ENCODE measurements at places on chromosomes 1 and 21.

DNA sequence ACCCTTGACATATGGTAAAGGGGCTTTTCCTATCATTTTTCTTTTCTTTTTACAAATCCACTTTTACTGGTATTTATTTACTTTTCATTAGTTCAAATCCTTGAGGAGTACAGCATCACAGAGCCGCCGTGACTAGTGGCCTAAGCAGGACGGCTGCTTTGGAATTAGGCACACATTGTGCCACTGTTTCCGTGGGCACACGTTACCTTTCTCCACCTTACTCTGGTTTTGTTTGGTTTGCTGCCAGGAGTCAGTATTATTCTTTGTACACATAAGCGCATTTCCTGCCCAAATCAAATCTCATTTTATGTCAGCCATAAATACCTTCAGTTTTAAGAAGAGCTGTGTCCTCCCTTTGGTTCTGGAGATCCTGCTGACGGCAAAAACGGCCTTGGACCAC lies 31.2 kb downstream of the SCCPDH start:
- DNase-seq, result no peak

GRCh38 chr1:55716610-55717009 lies 501.4 kb upstream of the USP24 start:
- no peak for DNase-seq

- DNase-seq, result no peak
Observed at GRCh38 chr1:221292652-221293051, 413.4 kb downstream of the HLX start.

DNA sequence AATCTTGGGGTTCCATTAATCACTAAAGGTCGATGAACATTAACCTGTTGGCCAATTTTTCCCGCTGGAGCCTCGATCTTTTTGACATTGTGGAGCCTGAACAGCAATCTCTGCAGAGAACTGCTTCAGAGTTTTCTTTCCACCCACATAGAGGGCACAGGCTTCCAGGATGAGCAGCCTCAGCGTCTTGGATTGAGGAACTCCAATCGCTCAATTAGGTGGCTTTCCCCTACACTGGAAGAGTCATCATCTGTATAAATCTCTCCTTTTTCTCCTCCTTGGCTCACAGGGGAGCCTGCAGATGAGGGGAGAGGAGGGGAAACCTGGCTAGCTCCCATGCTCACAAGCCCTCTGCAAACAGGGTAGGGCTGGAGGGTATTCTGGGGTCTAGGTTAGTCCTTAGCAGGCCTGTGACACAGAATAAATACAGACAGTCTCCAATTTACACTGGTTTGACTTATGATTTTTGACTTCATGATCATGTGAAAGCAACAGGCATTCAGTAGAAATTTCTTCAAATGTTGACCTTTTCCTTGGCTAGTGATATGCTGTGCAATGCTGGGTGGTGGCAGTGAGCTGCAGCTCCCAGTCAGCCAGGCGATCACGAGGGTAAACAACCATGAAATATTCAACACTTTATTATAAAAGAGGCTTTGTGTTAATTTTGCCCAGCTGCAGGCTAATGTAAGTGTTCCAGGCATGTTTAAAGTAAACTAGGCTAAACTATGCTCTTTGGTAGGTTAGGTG lies 80.8 kb downstream of the PGBD5 start:
- no peak for DNase-seq

DNA sequence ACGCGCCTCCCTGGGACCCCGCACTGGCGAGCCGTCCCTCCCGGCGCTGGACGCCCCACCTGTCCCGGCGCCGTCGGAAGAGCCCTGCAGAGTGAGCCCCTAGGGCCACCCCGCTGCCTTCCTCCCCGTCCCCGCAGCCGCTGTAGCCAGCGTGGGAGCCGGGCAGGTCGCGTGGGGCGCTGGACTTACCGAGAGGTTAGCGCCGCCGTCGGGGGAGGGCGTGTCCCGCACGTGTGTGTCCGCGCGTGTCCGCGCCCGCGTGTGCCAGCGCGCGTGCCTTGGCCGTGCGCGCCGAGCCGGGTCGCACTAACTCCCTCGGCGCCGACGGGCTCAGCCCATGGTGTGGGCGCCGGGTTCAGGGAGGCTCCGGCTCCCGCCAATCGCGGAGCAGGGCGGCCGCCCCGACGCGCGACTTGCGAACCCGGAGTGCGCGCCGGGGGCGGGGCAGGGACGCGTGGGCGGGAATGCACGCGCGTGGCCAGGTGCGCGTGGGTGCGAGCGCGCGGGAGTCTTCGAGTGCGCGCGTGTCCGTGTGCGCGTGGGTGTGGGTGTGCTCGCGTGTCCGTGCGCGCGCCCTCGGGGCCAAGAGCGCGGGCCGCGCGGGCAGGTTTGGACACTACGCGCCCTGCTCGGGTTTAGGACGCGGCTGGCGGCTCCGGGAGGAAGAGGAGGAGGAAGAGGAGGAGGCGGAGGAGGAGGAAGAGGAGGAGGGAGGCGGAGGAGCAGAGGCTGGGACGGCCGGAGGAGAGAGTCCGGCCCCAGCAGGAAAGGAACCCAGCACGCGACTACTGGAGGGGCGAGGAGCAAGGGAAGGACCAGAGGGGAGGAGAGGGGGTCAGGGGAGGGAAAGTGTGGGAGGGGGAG lies 145.2 kb upstream of the ETS2 start:
- DNase-seq, result peak; percentile 33

DNA sequence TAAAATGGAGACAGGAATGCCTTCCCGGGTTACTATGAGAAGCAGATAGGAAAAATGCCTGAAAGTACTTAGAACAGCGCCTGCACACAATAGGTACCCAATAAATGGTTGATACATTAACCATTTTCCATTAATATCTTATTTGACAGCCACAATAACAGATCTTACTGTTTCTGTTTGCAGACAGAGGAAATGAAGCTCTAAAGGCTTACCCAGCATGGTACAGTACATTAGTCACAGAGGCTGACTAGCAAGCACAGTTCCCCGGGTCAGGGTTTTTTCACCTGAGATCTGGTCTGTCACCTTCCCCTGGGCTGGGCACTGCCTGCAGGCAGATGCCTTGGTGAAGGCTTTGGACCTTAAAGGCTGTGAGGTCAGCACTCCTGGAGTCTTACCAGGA lies 2.9 kb downstream of the TRIM63 start:
- DNase-seq, result no peak

DNA sequence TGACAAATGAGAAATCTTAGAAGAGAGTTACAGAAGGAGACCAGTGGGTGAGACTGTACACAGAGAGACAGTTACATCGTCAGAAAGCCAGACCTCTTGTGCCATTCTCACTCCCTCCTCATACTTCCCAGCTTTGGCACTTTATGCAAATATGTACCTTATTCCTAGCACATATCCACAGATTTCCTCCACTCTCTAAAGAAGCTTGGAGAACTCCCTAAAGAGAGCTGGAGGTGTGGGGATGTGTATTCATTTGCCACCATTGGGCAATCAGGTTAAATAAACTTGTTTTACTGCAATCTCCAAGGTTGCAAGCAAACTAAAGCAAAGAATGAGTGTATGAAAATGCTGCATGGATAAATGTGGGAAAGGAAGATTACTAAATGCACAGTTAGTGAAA lies 380.9 kb upstream of the PRMT6 start:
- no peak for DNase-seq

DNA sequence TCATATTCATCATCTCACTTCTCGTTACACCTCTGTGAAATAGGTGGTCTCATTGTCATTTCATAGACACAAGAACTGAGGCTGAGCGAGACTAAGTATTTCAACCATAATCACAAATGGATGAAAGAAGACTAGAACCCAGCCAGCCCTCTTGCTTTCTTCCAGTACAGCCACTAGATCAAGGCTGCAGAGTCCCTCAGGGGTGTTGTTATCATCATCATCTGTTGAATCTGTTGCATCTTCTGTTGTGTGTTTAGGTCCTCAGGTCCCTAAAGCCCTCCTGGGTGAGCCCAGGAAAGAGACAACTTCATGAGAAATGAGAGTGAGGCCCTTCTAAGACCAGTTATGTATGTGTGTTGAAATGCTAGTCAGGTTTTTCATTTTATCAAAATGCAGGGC lies 86.6 kb upstream of the ZNF326 start:
- DNase-seq, result no peak

DNA sequence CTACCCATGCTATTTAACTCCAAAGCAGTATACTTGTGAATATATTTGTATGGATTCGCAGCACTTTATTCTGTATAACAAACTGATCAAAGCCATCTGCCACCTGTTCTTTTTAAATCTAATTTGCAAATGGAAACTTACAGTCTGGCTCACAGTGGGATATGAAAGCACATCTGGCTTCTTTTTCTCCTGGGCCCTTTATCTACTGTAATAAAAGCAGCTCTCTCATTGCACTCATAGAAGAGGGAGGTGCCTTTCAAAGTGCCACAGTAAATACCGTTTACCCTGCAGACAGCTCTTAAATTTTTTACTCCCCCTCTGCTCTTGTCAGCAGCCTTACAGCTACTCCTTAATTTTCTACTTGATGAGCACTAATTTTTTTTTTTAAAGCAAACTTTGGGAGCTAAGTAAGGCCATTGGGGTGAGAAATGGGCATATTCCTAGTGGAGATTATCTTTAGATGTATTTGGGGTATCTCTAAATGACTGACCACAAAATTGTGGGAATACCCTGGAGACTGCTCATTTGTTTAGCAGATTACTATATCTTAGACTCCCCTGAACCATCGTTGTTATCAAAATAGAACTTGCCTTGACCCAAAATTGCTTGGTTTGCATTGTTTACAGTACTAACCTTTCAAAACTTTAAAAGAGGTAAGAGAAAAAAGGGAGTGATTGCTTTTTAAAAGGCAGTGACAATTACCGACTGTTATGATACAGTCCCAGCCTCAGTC lies 110.1 kb downstream of the VPS13D start:
- DNase-seq, result no peak

- no peak for DNase-seq
Observed at GRCh38 chr21:36902793-36903192, 63.7 kb downstream of the HLCS start.

DNA sequence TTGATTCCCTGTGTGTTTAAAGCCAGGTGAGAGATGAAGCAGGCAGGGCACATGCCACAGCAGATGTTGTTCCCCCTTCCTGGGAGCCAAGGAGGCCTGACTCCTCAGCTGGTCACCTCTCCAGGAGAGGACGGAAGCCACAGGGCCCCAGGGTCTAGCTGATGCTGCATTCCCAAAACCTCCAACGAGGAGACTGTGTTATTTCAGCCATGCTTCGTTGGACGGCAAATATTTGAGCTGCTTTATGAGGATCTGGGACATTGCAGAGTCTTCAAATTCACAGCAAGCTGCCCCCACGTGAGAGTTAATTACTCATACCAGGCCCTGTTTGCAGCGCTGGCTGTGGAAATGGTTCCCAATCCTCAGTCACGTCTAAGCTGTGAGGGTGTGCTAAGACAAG lies 85.3 kb downstream of the CDC7 start:
- DNase-seq, result no peak

- DNase-seq, result no peak
Observed at GRCh38 chr1:202072211-202072765, 50.4 kb upstream of the GPR37L1 start.

GRCh38 chr21:39018730-39019129 lies 164.5 kb downstream of the PSMG1 start:
- no peak for DNase-seq

DNA sequence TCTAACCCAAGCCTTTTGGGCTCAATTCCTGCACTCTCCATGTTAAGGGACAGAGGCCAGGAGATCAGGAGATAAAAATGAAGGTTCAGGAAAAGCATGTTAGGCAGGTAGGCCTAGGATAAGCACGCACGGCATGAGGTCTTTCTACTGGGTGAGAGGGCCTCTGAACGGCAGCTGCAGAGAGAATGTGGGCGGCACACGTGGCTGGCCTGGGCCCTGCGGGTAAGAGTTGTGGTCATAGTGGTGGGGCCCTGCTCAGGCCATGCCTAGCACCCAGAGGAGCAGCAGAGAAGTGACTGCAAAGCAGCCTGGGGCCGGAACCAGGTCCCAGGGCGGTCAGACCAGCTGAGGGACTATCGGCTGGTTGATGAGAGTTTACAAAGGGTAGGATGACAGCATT lies 7.5 kb upstream of the FOXO6 start:
- no peak for DNase-seq
